ENCODE measurements at places on chromosomes 2 and 18. TPM values are rescaled to one million over a fixed set of nuclear protein-coding genes. Genes with fewer than 3 reads are reported as not detected.

DNA sequence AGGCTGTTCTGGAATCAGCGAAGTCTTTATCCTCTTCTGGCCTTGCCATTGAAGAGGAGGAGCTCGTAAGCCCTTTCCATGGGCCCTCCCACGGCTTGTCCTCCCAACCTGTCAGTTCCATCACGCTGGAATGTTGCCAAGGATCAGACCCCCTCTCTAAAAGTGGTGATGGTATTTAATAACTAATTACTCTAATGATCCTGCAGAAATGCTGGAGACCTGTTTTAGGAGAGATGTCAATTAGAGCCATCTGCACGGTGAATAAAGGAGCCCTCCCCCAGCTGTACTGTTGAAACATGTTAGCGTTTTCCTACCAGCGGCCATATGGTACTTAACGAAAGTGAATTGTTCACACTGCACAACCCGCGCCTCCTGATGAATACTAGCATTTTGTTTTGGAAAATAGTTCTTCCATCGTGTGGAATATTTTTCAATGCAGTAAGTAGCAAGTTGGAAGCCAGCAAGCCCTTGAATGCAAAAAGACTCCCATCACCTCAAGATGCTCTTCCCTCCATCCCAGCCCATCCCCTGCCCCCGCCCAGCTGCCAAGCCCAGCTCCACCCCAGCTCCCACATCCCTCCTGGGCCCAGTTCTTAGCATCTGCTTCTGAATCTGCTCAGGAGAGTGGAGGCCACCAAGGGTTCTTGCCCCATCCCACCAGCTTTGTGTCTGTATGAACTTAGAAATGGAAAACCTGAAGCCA is 145.4 kb downstream of the KLHL29 start:
- DNase-seq: no peak
- H3K27me3 ChIP-seq: no peaks in the 10 kb centered on the region
- peaks cover 23% of the 10 kb centered on the region for H3K4me1 ChIP-seq
- no peak overlapping the region for H3K27ac ChIP-seq

The FER1L5 gene
- total RNA-seq: not detected

The SIGLEC15 gene
- total RNA-seq: not detected

- no peak overlapping the region for H3K27ac ChIP-seq
- DNase-seq: no peak
- H3K36me3 ChIP-seq: no peaks in the 10 kb centered on the region
- H3K4me1 ChIP-seq: no peaks in the 10 kb centered on the region
These were observed 64.4 kb upstream of the SPAG16 start for GRCh38 chr2:213219816-213220215.

GRCh38 chr18:41767960-41768359 is 187.1 kb upstream of the PIK3C3 start:
- no peak overlapping the region for H3K27ac ChIP-seq
- H3K4me3 ChIP-seq: no peak overlapping the region
- no peaks in the 10 kb centered on the region for H3K36me3 ChIP-seq
- no peaks in the 10 kb centered on the region for H3K27me3 ChIP-seq
- no peak for DNase-seq

The IL36A gene
- not detected for total RNA-seq

The SERPINB11 gene
- total RNA-seq: not detected

The RGPD8 gene
- total RNA-seq: 30.7 TPM

DNA sequence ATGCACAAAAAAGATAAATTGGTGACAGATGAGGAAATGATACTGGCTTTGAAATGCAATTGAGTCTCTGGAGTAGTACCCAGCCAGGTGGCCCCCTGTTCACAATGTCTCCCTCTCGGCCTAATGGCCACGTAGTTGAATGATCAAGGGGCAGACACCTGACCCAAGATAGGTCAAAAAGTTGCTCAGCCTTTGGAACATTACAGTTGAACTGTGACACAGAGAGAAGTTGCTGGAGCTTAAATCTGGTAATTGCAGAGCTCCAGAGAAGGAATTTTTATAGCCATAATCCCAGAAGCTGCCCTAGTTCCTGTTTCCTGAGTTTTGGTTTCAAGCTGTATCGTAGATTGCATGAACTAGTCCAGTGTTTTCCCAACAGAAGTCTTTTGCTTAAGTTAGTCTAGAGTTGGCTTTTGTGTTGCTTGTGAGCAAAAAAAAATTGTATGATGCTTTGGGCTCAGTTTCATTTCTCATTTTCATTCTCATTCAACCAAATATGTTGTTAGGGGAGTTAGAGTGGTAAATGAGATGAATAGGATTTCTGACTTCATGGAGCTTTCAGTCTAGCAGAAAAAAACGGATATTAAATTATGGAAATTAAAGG is 117.9 kb downstream of the CSRNP3 start:
- no peak overlapping the region for H3K27ac ChIP-seq
- no peak for DNase-seq
- H3K4me1 ChIP-seq: no peaks in the 10 kb centered on the region

The SRSF7 gene
- 323 TPM for total RNA-seq

- no peaks in the 10 kb centered on the region for H3K36me3 ChIP-seq
- no peak for DNase-seq
- H3K4me1 ChIP-seq: peaks cover 38% of the 10 kb centered on the region
- H3K27ac ChIP-seq: no peak overlapping the region
- no peaks in the 10 kb centered on the region for H3K27me3 ChIP-seq
These were observed 42.8 kb upstream of the GALR1 start for GRCh38 chr18:77206676-77207374.

The PAX8 gene
- total RNA-seq: 0.65 TPM

GRCh38 chr2:118168615-118169014 is 80.3 kb downstream of the INSIG2 start:
- no peaks in the 10 kb centered on the region for H3K36me3 ChIP-seq
- peaks cover 9% of the 10 kb centered on the region for H3K4me1 ChIP-seq
- no peak overlapping the region for H3K27ac ChIP-seq
- no peak overlapping the region for H3K4me3 ChIP-seq

GRCh38 chr2:120317916-120318315 is 28.0 kb upstream of the INHBB start:
- DNase-seq: no peak
- no peak overlapping the region for H3K27ac ChIP-seq
- H3K4me1 ChIP-seq: peaks cover 8% of the 10 kb centered on the region
- no peaks in the 10 kb centered on the region for H3K36me3 ChIP-seq

The AGXT gene
- not detected for total RNA-seq
